ENCODE measurements at places on chromosomes 7 and 10.

- peak; percentile 83 for DNase-seq
These were observed 136.5 kb upstream of the NAMPT start for GRCh38 chr7:106421181-106421762.

GRCh38 chr7:158449942-158450341 lies 137.7 kb downstream of the PTPRN2 start:
- no peak for DNase-seq

- DNase-seq, result no peak
These were observed 606.2 kb downstream of the LRMDA start for GRCh38 chr10:76037531-76038155.

DNA sequence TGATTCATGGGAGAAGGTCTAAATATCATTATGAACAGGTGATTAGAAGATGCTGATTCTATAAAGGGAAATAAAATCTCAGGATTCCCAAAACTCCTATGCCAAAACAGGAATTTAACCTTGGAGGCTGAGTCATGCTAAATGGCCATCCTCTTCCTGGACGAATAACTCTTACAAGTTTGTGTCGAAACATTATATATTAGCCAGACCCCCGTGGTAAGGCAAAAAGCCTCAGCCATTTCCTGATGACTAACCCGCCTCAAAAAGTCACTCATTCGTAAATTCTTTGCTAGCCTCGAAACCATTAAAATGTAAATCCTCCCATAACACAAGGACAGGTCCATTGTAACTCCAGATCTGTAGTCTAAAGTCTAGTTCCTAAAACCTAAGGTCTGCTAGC lies 32.0 kb downstream of the CUL2 start:
- no peak for DNase-seq

- DNase-seq, result no peak
These were observed 338.9 kb upstream of the MBL2 start for GRCh38 chr10:53111529-53111928.

DNA sequence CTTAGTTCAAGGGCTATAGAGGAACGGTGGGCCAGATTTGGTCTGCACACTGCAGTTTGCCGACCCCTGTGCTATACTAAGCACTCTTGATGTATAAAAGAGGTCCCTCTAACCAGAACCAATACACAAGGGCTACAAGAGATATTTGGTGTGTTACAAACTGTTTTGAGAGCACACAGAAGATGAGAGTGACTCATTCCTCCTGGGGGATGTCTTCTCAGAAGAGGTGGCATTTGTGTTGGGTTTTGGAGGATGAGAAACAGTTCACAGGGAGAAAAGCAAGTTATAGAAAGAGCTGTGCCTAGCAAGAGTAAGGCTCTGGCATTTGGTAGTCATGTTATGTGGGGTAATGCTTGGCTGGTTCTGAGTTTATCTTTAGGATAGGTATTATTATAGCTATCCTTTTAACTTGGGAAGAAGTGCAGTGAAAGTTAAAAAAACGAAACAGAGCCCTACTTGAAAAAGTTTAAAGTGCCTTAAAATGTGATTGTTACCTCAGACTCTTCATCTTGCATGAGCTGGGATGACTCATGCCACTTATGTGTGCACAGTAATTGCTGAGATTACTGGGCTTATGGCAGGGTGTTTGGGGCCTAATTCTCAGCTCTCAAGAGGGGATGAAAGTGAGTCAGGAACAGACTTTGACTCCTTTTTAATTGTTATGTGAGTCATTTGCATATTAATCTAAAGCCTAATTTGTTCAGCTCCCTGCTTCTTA lies 160.4 kb downstream of the KIF20B start:
- DNase-seq, result no peak

DNA sequence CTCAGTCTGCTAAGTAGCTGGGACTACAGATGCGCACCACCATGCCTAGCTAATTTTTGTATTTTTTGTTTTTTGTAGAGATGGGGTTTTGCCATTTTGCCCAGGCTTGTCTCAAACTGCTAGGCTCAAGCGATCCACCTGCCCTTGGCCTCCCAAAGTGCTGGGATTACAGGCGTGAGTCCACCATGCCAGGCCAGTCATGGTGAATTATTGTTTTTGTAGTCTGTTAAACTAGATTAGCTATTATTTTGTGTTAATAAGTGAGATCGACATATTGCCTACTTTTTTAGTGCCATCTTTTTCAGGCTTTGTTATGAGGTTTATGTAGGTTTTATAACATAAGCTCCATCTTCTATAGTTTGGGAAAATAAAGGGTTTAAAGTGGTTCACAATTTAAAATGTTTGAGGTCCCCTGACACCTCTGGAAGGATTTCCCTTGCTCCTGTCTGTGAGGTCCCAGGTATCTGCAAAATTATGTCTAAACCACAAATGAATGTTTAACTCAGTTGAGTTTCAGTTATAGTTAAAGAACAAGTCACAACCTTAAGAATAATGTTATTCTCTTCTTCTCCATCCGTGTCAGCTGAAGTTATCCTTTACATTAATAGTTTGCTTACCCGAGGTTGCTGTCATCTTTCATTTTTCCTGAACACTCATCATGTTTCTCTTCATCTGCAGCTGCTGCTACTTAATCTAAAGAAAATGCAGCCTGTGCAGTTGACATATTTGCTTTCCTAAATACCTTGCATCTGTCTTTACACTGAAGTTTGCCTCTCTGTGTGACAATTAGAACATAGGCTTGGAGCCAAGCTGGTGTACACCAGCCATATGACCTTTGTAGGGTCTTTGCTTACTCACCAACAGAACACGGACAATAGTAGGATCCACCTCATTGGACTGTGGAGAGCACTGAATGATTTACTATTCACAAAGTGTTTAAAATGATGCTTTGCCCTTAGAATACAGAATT lies 8.9 kb upstream of the VSTM4 start:
- no peak for DNase-seq

DNA sequence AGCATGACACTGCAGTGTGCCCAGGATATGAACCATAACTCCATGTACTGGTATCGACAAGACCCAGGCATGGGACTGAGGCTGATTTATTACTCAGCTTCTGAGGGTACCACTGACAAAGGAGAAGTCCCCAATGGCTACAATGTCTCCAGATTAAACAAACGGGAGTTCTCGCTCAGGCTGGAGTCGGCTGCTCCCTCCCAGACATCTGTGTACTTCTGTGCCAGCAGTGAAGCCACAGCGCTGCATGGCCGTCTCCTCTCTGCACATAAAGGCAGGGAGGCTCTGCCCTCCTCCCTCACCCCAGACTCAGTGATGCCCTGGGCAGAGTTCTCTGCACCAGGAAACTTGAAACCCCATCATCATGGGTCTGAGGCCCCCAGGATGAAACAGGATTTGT lies 70.7 kb upstream of the PRSS58 start:
- DNase-seq, result peak; percentile 14

GRCh38 chr10:18294633-18295032 lies 154.4 kb downstream of the CACNB2 start:
- DNase-seq, result no peak

DNA sequence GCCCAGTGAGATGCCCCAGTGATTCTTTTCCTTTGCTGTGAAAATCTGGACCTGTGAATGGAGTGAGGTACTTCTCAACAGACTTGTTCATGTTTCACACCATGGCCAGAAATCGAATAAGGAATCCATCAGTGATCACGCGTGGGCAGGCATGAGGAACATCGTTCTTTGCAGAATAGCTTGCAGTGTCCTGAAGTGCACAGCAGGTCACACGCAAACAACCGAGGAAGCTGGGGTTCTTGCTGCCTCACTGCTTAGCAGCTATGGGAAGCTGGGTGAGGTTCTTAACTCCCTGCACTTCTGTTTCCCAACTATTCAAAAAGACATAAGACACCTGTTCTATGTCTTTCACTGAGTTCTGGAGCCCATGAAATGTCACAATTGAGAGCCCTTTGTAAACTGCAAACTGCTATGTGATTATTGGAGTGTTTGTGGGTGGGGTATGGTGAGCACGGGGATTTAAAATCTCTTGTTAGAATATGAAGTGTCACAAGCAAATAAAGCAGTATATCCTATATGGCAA lies 253.4 kb downstream of the KIAA1217 start:
- DNase-seq, result no peak

GRCh38 chr7:138186951-138187351 lies 110.7 kb downstream of the AKR1D1 start:
- no peak for DNase-seq

- DNase-seq, result no peak
These were observed 79.7 kb downstream of the PODXL start for GRCh38 chr7:131476740-131477139.

- DNase-seq, result no peak
These were observed 39.8 kb upstream of the EPC1 start for GRCh38 chr10:32386623-32387260.
